ENCODE measurements at places on chromosomes 6 and 20. TPM values are rescaled to one million over a fixed set of nuclear protein-coding genes. Genes with fewer than 3 reads are reported as not detected.

- no peaks in the 10 kb centered on the region for H3K36me3 ChIP-seq
- H3K27me3 ChIP-seq = peaks cover 9% of the 10 kb centered on the region
- no peak for DNase-seq
- H3K4me3 ChIP-seq = no peak overlapping the region
- no peak overlapping the region for H3K27ac ChIP-seq
- H3K4me1 ChIP-seq = no peaks in the 10 kb centered on the region
Measured at GRCh38 chr6:34516391-34517324, 39.5 kb downstream of the SPDEF start.

Gene PFDN4
- total RNA-seq = 129 TPM

DNA sequence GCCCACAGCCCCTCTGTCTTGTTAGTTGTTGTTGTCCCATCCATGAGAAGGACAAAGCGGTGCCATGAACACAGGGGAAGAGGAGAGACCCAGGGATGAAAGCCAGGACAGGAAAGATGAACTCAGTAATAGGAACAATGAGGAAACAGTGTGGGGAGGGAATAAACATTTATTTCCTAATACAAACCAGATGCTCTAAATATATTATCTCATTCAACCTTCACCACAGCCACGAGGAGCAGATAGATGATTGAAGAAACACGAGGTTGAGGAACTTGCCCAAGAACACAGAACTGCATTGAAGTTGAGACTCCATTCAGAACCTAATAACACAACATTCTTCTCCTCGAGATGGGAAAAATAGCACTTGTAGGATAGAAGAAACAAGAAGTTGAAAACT is 53.0 kb upstream of the AIG1 start:
- no peak overlapping the region for H3K4me3 ChIP-seq
- DNase-seq = no peak

DNA sequence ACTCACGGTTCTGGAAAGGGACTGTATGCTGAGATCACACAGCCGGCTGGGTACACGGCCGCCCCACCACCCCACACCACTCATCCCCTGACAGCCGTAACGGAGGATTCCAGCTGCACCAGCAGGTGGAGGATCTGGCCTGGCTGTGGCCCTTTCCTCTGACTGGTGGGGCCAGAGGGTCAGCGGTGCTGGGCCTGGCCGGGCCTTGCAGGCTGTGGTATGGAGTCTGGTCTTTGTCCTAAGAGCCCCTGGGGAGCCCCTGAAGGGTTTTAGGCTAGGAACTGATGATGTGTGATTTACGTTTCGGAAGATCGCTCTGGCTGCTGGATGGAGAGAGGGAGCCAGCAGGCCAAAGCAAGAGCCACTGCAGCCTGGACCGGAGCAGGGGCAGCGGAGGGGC is 26.6 kb downstream of the NOL4L start:
- H3K27ac ChIP-seq = no peak overlapping the region
- no peaks in the 10 kb centered on the region for H3K36me3 ChIP-seq
- no peak overlapping the region for H3K4me3 ChIP-seq
- DNase-seq = peak; percentile 90
- peaks cover 37% of the 10 kb centered on the region for H3K4me1 ChIP-seq

- no peak overlapping the region for H3K27ac ChIP-seq
- no peaks in the 10 kb centered on the region for H3K27me3 ChIP-seq
- no peaks in the 10 kb centered on the region for H3K4me1 ChIP-seq
- no peak overlapping the region for H3K4me3 ChIP-seq
Measured at GRCh38 chr20:61977419-61977786, 88.3 kb downstream of the TAF4 start.
